Upper lobe of right lung (tissue), 1 donor: ENCODE measurements at places on chromosomes 11 and 22. TPM values are rescaled to one million over a fixed set of nuclear protein-coding genes. Genes with fewer than 3 reads are reported as not detected.

GRCh38 chr11:103397369-103397768, 288.1 kb downstream of the DYNC2H1 start:
- no peak for DNase-seq

The HPS4 gene
- 31.0 TPM for total RNA-seq

The NPAT gene
- total RNA-seq = 15.0 TPM

GRCh38 chr11:7645206-7645605, 28.1 kb downstream of the CYB5R2 start:
- DNase-seq = no peak

The RTN4RL2 gene
- 3.2 TPM for total RNA-seq
